CD8-positive, alpha-beta T cell (primary cell): ENCODE measurements at places on chromosomes 6 and 20.

- no peak for DNase-seq
Observed at GRCh38 chr6:107545763-107546162, 55.8 kb downstream of the SOBP start.

GRCh38 chr6:153301602-153302001 lies 170.5 kb upstream of the RGS17 start:
- DNase-seq, result no peak

DNA sequence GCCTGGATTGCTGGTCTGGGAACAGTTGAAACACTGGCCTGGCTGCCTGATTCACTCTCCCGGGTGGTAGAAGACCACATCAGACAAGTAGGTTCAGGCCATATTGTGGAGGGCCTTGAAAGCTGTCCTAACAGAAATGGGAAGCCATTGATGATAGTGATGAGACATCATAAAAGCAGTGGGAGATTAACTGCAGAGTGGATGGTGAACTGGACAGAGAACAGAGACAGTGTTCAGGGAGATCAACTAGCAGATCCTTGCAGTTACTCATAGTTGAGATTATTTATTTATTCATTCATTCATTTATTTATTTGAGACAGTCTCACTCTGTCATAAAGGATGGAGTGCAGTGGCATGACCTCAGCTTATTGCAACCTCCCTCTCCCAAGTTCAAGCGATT lies 30.2 kb upstream of the MCM3 start:
- DNase-seq, result no peak

DNA sequence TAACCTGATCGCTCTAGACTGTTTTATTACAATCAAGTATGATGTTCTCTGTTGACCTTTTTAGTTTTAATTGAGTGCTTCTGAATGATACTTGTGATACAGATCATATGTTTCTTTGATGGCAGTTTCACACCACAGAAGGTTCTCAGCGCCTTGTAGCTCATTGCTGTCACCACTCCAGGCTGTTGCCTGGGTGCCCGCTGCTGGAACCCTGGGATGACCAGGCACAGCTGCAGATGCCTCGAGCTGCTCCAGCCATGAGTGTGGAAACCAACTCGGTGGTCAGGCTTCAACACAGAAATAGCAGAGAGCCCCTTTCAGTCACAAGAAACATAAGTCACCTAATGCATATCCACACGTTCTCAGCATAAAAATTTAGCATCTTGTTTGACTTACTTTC lies 112.7 kb downstream of the RPP40 start:
- no peak for DNase-seq

- no peak for DNase-seq
Observed at GRCh38 chr20:19108155-19108554, 104.3 kb upstream of the SLC24A3 start.

- DNase-seq, result no peak
Observed at GRCh38 chr20:3733119-3733995, 872 bp downstream of the HSPA12B start.

- no peak for DNase-seq
Observed at GRCh38 chr6:53629862-53630532, 35.6 kb downstream of the KLHL31 start.

GRCh38 chr20:63540417-63541186 lies 3.4 kb upstream of the PTK6 start:
- no peak for DNase-seq

DNA sequence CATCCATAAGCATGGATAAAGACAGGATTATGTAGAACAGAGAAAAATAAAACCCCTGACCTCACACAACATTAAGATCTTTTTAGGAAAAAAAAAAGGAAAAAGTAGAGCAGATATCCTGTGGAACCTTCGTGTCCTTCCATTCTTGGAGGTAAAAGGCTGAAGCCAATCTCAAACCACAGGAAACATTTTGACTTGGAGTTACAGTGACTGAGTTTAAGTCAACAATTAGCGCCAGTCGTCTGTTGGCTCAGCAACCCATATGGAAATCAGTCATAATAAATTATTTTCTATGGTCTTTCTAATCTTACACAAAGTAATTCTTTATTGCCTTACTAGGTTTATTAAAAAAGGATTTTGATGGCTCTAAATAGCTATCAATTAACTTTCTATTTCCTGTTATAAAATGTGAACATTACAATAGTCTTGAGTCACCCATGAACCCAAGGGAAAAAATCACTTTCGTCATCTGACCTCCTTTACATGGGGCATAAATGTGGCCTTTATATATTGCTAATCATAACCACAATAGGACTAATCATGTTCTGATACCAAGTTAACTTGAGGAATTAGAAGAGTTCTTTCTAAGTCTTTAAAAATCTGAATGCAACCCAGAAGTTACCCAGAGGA lies 592.9 kb downstream of the TFAP2B start:
- DNase-seq, result no peak

DNA sequence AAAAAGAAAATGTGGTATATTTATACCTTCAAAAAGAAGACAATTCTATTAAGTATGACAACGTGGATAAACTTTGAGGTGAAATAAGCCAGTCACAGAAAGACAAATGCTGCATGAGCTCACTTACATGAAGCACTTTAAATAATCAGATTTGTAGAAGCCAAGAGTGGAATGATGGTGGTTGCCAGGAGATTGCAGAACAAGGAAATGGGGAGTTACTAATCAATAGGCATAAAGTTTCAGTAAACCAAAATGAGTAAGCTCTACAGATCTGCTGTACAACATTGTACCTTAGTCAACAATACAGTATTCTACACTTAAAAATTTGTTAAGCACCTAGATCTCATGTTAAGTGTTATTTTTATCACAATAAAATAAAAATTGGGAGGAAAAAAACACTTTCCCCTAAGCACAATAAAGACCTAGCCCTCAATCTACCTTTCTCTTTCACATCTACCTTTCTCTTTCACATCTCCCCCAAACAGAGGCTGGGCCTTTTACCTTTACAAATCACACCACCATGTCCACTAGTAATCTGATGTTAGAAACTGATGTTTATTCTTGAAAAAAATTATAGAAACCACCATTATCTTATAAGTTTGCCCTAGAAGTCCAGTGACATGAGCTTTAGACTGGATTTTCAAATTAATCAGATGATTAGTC lies 73.9 kb downstream of the PKIB start:
- DNase-seq, result no peak

GRCh38 chr20:47127999-47128398 lies 228.5 kb downstream of the ZMYND8 start:
- no peak for DNase-seq

- no peak for DNase-seq
Observed at GRCh38 chr6:116411284-116411623, 40.5 kb downstream of the DSE start.

DNA sequence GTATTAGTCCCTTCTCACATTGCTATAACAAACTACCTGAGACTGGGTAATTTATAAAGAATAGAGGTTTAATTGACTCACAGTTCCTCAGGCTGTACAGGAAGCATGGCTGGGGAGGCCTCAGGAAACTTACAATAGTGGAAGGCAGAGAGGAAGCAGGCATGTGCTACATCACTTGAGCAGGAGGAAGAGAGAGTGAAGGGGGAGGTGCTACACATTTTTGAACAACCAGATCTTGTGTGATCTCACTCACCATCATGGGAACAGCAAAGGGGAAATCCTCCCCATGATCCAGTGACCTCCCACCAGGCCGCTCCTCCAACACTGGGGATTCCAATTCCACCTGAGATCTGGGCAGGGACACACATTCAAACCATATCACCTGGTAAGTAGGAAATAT lies 630.6 kb downstream of the QKI start:
- no peak for DNase-seq

DNA sequence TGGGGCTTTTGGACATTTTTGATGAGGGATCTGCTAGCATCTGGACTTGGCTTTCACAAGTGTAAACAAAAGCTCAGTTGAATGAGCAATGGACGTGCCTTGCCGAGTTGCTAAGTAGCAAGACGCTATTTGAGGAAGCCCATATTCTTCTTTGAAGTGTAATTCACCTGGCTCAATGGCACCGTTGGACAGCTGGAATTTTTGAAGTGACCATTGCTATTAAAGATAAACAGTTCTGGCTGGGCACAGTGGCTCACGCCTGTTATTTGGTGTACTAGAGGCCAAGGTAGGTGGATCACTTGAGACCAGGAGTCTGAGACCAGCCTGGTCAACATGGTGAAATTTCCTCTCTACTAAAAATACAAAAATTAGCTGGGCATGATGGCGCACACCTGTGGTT lies 88.8 kb upstream of the SOX4 start:
- DNase-seq, result no peak

DNA sequence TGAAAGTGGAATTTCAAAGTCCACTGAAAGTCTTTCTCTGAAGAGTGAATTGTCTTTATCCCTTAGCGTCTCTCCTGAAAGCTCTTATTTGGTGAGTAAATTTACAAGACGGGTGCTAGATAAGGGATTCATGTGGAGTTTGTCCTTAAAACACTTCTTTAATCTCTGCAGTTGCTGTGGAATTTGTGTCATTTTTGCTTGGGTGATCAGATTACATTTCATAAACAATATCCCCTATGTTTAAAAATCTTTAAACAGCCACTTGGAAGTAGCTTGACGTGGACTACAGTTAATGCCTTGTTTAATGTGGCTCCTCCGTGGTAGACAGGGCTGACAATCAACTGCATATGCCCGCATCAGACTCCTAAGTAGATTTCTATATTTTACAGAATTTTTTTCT lies 175.4 kb upstream of the ZNF217 start:
- DNase-seq, result no peak

DNA sequence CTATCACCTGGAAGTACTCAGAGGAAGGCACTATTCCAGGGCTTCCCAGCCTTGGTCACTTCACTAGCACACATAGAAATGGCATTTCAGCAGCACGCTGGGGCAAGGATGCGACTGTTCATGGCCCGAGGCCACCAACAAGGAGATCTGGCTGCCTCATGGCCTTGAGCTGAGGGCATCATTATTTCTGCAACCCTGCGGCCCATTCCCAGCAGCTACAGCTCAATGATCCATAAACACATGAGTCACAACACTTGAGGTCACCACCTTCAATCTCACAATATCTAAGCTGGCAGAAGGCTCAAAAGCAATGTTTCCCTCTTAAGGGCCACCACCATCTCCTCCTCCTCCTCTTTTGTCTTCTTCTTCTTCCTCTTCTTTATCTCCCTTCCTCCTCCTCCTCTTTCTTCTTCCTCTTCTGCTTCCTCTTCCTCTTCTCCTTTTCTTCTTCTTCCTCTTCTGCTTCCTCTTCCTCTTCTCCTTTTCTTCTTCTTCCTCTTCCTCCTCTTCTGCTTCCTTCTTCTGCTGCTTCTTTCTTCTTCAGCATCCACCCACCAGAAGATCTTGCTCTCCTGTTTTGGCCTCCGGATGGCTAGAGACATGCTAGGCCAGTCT lies 382.9 kb upstream of the CNR1 start:
- no peak for DNase-seq

DNA sequence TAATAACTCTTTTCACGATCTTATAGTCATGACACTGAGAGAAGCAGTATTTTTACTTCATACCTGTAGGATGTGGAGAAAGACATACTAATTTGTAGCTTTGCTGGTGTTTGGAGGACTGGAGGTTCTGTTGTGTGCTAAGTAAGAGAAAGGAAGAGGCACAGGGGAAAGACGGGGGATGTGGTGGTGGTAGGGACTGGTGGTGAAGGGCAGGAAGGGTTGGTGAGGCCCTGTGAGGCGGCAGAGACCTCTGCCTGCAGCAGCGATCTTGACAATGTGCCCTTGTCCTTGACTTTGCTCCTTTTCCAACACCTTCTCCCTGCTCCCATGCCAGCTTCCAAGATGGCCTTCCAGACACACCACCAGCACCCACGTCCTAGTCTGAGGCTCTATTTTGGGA lies 32.6 kb upstream of the MPC1 start:
- peak; percentile 49 for DNase-seq

- DNase-seq, result no peak
Observed at GRCh38 chr6:165178056-165178455, 131.3 kb downstream of the C6orf118 start.

GRCh38 chr6:167779993-167780655 lies 46.6 kb upstream of the AFDN start:
- no peak for DNase-seq

DNA sequence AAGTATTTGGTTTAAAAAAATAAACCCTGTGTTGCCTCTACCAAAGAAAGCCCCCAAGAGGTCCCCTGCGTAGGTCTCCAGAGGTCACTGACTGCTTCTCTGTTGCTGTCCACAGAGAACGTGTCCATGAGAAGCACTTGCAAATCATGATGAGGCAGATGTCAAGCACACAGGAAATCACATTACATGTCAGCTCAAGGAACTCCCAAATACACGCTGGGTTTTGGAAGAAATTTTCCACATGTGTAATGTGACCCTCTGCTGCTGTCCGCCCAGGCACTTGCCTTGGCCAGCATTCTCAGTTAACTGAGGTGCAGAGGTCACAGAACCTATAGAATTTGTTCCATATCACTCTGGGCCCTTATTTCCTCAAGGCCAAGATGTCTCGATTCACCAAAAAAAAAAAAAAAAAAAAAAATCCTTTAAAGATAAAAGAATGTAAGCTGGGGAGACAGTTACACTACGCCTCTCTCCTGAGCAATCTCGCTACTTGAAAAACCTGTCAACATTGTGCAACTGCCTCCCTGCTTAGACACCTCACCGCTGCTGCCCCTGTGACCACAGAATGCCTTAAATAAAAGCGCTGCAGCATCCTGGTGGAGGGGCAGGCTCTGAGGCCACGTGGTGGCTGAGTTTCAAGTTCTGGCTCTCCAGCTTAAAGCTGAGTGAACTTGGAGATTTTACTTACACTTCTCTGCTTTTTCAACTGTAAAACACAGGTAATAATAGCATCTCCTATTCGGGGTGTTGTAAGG lies 42.3 kb downstream of the SLC22A23 start:
- DNase-seq, result peak; percentile 16

DNA sequence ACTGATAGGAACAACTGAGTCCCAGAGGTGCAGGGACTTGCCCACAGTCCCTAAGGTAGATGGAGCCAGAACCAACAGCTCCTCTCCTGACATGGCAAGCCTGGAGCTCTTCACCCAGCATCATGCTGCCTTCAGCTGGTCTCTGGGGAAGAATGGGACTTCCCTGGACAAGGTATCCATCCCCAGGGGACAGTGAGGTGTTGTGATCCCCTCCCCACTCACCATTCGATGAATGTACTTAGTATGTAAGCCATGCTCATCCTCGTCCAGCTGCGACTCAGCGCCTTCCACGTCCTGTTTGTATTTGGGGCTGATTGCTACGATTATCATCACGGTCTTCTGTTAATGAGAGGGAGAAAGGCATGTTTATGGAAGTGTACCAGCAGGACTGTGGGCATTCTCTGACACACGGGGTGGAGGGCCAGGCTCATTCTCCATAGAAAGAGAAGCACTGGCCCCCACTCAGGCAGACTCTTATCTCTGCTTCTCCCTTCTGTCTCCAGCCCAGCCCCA lies 39.4 kb downstream of the TRAF3IP2 start:
- no peak for DNase-seq

DNA sequence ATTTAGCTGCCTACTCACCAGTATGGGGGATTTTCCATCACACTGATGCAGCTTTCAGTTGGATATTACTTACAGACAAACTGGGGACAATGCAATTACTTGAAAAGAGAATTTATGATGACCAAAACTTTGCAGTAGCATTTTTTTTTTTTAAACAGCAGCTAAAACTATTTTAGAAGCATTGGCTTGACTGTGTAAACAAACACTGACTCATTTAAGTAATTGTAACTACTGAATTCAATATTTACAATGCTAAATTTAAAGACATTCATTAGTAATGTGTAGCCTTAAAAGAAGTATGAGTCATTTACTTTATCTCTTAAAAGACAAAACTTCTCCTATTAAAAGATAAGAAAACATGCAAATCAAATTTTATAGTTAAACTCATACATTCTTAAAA lies 295.9 kb upstream of the FERMT1 start:
- DNase-seq, result no peak

GRCh38 chr6:51725155-51725554 lies 362.3 kb downstream of the PKHD1 start:
- no peak for DNase-seq
